ENCODE measurements at places on chromosomes 5 and 9.
A peak's percentile ranks its signal among the peaks of the same experiment; 100 is the strongest.

DNA sequence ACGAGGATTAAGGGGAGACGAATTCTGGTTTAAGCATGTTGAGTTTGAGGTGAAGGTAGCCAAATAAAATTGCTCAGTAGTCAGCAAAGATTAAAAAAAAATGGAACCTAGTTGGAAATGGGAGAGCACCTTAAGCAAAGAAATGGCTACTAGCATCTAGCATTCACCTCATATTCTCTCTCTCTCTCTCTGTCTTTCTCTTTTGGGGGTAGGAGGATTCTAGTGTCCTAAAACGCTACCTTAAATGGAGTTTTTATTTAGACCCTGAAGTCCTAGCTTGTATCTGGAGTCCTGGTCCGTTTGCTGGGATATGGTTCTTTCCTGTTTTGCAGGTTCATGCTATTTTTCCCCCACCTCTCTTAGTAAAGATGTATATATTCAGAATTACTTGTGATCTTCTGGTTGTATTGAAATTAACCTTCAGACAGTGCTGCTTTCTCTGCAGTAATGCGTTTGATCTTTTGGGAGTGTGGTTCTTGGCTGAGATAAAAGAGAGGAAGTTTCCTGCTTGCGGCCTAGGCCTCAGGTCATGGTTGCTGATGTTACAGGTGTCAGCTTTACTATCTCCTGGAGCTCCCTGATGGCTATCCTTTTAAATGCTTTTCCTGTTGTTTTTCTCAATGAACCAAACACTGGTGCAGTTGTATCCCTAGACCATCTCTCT is 8.0 kb downstream of the TGFBR1 start:
- H3K36me3 ChIP-seq: peaks cover 26% of the 10 kb centered on the region
- peak; percentile 65 for DNase-seq
- peak overlapping the region; percentile 35 for H3K4me3 ChIP-seq
- peaks cover 91% of the 10 kb centered on the region for H3K4me1 ChIP-seq

- H3K27ac ChIP-seq: no peak overlapping the region
- no peak for DNase-seq
- H3K4me1 ChIP-seq: no peaks in the 10 kb centered on the region
- no peaks in the 10 kb centered on the region for H3K36me3 ChIP-seq
These were observed 602.9 kb upstream of the WWC1 start for GRCh38 chr5:167688341-167689130.

GRCh38 chr9:123344192-123344949 is 11.6 kb upstream of the CRB2 start:
- no peaks in the 10 kb centered on the region for H3K36me3 ChIP-seq
- peaks cover 30% of the 10 kb centered on the region for H3K4me1 ChIP-seq
- no peak overlapping the region for H3K27ac ChIP-seq
- no peak for DNase-seq
- no peaks in the 10 kb centered on the region for H3K27me3 ChIP-seq

- H3K27me3 ChIP-seq: peaks cover 6% of the 10 kb centered on the region
- H3K36me3 ChIP-seq: no peaks in the 10 kb centered on the region
- H3K4me3 ChIP-seq: no peak overlapping the region
- no peak for DNase-seq
These were observed 215.0 kb downstream of the ROR2 start for GRCh38 chr9:91735049-91735448.

DNA sequence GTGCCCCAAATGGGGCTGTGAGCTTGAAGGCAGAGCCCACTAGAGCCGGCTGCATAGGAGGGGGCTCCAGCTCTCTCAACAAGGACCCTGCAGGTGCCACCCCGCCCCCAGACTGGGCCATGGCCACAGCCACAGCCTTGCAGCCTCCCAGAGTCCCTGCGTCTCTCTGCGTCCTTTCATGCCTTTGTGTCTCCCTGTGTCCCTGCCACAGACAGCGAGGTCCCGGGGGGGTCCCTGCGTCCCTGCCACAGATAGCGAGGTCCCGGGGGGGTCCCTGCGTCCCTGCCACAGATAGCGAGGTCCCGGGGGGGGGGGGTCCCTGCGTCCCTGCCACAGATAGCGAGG is 6.3 kb downstream of the NOXA1 start:
- H3K4me1 ChIP-seq: no peaks in the 10 kb centered on the region
- no peak overlapping the region for H3K4me3 ChIP-seq
- H3K27me3 ChIP-seq: no peaks in the 10 kb centered on the region
- DNase-seq: no peak

- H3K4me3 ChIP-seq: no peak overlapping the region
- H3K36me3 ChIP-seq: no peaks in the 10 kb centered on the region
- no peak for DNase-seq
These were observed 122.4 kb downstream of the ADGRV1 start for GRCh38 chr5:90680921-90681563.

GRCh38 chr5:41279040-41279439 is 65.7 kb upstream of the C6 start:
- H3K27me3 ChIP-seq: peaks cover 3% of the 10 kb centered on the region
- H3K4me1 ChIP-seq: no peaks in the 10 kb centered on the region
- no peak overlapping the region for H3K27ac ChIP-seq
- no peaks in the 10 kb centered on the region for H3K36me3 ChIP-seq

DNA sequence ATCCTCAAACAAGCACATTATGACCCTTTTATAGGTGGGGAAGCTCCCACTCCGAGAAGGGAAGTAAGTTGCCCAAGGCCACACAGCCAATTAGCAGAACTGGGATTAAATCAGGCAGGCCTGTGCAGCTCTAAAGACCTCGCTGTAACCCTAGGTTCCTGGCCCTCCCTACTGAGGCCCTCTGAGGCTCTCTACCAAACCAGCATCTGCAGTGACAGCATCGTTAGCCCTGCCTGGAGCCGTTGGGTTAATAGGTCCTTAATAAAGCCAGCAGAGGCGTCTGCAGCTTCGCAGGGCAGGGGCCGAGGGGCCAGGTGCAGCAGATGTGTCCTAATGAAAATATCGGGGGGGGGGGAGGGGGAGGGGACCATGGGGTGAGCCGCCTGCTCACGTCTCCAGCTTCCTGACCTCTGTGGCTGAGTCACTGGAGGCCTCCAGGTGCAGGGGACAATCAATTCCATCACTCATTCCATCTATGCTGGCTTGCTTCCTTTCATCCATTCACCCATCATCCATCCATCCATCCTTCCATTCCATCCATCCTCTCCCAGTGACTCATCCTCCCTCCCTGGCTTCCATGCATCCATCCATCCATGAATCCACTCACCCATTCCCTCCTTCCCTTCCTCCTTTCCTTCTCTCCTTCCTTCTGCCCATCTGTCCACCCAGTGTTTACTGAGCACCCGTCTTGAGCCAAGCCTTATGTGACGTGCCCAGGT is 203.9 kb downstream of the C9orf50 start:
- H3K4me1 ChIP-seq: peaks cover 13% of the 10 kb centered on the region
- peak overlapping the region; percentile 8 for H3K27ac ChIP-seq

DNA sequence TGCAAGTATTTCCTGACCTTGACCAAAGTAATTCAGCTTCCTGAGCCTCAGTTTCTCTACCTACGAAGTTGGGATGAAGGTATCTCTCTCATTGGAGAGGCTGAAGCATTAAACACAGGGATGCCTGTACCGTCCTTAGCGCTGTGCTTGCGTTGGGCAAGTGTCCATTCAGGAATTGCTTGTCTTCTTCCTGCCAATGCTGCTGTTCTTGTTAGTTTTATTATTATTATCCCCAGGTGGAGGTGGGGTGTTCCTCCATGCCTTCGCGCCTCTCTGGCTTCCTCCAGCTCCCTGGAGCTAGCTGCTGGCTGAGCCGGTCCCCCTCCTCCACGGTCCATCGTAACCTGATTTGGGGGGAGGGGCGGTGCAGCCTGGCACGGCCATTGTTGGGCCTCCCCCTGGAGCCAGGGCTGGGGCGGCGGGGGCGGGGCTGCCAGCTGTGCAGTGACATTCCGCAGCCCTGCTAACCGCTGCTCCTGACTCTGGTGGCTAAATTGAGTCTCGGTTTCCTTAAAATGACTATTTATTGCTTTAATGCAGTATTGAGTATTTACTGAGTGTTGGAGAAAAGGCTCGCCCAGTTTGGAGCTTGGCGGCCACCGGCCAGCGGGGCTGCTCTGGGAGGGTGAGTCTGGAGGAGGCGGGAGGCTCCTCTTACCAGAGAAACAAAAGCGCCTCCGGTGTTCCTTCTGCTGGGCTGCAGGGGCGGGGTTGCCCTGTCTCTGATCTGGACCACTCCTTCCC is 51.3 kb downstream of the LMX1B start:
- H3K4me1 ChIP-seq: no peaks in the 10 kb centered on the region
- H3K4me3 ChIP-seq: no peak overlapping the region
- no peaks in the 10 kb centered on the region for H3K36me3 ChIP-seq
- H3K27me3 ChIP-seq: peaks cover 25% of the 10 kb centered on the region

DNA sequence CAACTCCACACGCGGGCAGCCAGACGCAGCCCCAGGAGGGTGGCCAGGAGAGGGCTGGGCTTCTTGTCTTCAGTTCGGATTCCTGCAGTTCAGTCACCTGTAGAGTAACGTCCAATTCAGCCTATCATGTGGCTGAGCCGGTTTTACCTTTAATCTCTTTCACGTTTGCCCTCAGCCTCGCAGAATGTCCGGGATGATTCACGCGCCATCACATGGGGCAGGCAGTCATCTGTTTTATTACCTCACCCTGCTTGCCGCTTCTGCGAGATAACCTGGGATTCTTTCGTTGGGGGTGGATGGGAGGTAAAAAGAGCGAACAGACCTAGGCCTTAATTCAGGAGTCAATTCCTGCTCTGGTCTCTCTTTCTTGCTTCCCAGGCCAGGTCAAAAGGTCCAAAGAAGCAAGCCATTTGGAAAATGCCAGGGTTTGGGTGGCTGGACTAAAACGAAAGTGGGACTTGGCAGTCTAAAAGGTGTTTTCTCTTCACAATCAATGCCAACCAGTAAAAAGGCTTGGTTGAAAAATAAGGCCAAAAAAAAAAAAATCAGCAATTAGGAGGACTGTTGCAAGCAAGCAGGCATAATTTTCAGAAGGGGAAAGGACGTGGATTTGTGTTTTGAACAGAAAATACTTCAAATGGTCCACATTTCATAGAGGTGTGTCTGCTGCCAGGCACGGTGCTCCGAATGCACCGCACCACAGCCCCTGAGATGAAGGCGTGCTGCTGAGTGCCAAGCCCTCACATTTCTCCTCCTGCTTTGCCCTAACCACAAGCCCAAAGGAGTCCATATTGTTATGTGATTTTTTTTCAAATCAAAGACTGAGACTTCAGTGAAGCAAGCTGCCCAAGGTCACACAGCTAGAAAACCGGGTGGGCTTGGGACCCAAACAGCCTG is 2.8 kb upstream of the WWC1 start:
- H3K36me3 ChIP-seq: no peaks in the 10 kb centered on the region
- DNase-seq: no peak
- no peak overlapping the region for H3K4me3 ChIP-seq
- peaks cover 38% of the 10 kb centered on the region for H3K27me3 ChIP-seq
- H3K4me1 ChIP-seq: peaks cover 5% of the 10 kb centered on the region

DNA sequence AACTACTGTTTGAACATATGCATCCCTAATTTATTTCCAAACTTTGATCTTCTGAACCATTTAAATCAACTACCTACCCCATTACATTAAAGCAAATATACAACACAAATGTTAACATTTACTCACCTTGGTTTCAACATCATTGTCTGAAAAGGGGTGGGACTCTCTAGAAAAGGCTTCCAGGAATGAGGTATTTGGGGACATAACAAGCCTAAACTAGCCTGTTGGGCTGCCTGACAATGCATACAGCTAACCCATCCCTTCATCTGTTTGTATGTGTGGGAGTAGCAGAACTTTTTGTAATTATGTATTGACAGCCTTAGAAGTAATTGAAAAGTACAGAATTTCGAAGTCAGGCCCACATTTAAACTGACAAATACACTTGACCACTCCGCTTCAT is 2225.9 kb upstream of the C9orf72 start:
- H3K27me3 ChIP-seq: no peaks in the 10 kb centered on the region
- H3K4me3 ChIP-seq: no peak overlapping the region
- H3K4me1 ChIP-seq: no peaks in the 10 kb centered on the region

DNA sequence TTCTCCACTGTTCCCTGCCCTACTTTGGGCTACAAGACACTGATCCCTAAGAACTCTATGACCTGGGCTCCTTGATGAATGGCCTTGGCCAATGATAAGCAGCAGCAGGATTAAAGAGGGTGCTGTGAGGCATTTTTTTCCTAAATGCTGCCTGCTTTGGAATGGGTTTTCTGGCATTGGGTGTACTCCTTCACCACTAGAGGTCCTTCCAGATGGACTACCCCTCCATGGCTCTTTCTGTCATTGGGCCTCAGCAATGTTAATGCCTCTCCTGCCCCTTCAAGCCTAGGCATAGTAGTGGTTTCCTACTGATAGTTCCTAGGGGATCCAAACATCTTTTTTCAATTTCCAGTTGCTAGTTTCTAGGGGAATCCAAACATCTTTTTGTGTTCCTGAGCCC is 319.3 kb upstream of the RPS23 start:
- H3K27ac ChIP-seq: no peak overlapping the region
- no peak for DNase-seq
- H3K27me3 ChIP-seq: peaks cover 3% of the 10 kb centered on the region

GRCh38 chr5:15526413-15526812 is 26.4 kb downstream of the FBXL7 start:
- H3K36me3 ChIP-seq: no peaks in the 10 kb centered on the region
- H3K4me3 ChIP-seq: no peak overlapping the region
- no peak for DNase-seq
- no peak overlapping the region for H3K27ac ChIP-seq

DNA sequence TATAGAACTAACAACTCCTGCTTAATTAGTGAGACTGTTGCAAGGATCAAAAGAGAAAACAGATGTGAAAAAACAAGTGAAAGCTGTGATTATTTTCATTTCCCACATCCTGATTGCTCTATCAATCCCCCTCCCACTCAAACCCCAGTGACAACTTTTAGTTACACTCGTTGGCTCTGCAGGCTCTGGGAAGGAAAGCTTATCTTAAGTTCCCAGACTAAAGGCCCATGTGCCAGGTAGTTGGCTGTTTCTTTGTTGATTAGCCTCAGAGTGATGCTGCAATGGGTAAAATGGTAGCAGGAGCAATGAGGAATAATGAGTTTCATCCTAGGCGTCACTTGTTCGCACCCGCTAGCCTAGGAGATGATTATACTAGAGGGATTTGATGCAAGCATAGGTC is 133.3 kb upstream of the IFNE start:
- H3K4me3 ChIP-seq: no peak overlapping the region
- no peak overlapping the region for H3K27ac ChIP-seq
- peaks cover 41% of the 10 kb centered on the region for H3K4me1 ChIP-seq
- H3K27me3 ChIP-seq: no peaks in the 10 kb centered on the region
- no peak for DNase-seq
- no peaks in the 10 kb centered on the region for H3K36me3 ChIP-seq

GRCh38 chr5:142548739-142549275 is 137.1 kb downstream of the FGF1 start:
- DNase-seq: peak; percentile 47
- no peak overlapping the region for H3K4me3 ChIP-seq
- H3K36me3 ChIP-seq: no peaks in the 10 kb centered on the region
- peaks cover 29% of the 10 kb centered on the region for H3K27me3 ChIP-seq
- H3K27ac ChIP-seq: no peak overlapping the region

- H3K27me3 ChIP-seq: no peaks in the 10 kb centered on the region
- peak; percentile 85 for DNase-seq
These were observed 709 bp downstream of the UAP1L1 start for GRCh38 chr9:137077758-137078693.

Measured in activated CD8-positive, alpha-beta T cell treated with anti-CD3 and anti-CD28 coated beads for 36 hours (primary cell).